ENCODE measurements at places on chromosomes 16 and 17. TPM values are rescaled to one million over a fixed set of nuclear protein-coding genes. Genes with fewer than 3 reads are reported as not detected.

Gene ZNF423
- 0.20 TPM for total RNA-seq

Gene MRM1
- total RNA-seq = 5.5 TPM

Gene ADORA2B
- 20.8 TPM for total RNA-seq

Gene SLC35G6
- not detected for total RNA-seq

Gene ABCA8
- not detected for total RNA-seq

Gene ECI1
- 37.3 TPM for total RNA-seq

Gene GPR142
- not detected for total RNA-seq

- peak; percentile 81 for DNase-seq
These were observed 19.6 kb upstream of the KANSL1 start for GRCh38 chr17:46212634-46213435.

DNA sequence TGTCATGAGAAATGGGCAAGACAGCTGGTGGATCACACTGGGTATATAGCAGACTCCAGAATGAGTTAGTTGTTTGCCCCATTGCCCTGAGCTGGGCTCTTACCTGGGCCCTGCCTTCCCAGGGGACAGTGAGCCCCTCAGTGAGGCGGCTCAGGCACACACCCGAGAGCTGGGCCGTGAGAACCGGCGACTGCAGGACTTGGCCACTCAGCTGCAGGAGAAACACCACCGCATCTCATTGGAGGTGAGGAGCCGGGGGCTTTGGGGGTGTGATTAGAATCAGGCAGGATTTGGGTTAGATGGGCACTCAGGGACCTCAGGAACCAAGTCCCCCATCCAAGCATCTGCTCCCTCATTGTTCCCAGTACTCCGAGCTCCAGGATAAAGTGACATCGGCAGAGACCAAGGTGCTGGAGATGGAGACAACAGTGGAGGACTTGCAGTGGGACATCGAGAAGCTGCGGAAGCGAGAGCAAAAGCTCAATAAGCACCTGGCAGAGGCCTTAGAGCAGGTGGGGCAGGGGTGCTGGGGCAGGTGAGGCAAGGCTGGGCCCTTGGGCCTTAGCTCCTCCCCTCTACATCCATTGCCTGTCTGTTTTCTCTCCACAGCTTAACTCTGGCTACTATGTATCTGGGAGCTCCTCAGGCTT, 2.8 kb downstream of the RNF40 start:
- DNase-seq = no peak

DNA sequence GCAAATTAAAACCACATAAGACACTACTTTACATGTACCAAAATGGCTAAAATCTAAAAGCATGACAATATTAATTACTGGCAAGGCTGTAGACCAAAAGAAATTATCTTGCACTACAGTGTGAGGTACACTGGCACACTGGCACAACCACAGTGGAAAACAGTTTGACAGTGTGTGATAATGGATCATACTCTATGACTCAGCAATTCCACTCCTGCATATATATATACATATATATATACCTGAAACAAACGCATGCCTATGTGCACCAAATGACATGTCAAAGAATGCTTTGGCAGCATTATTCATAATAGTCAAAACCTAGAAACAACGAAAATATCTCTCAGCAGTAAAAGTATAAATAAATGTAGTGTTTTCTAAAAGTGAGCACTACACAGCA, 4.6 kb upstream of the DYNLRB2 start:
- no peak for DNase-seq

GRCh38 chr16:1567988-1568387, 34.5 kb downstream of the TMEM204 start:
- DNase-seq = no peak

DNA sequence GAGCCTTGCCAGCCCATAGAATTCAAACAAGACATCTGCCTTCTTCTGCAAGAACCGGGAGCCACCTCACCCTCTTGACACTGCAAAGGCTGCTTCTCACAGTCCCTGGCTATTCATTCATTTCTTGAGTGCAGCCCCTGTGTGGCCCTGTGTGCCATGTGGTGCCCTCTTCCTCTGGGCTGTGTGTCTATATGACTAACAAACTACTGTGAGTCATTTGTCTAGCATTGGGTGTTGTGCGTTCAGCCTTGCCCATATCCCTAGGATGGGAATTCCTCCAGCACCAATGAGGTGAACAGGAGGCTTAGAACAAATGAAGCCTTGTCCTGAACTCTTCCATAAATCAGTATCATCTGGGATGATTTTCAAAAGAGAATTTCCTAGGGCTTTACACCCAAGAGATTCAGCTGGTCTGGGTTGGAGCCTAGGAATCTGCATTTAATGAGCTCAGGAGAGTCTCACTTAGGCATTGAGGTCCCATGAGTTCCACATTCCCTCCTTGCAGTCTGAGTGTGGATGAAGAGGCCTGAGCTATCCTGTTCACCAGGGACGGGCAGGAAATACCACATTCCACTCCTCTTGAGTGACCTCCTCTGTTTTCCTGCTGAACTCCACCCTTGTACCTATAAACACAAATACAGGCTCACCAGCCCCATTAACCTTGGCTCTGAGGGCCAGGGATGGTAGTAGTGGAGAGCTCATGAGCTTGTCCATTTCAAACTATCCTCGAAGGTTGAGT, 308.7 kb upstream of the N4BP1 start:
- peak; percentile 86 for DNase-seq

DNA sequence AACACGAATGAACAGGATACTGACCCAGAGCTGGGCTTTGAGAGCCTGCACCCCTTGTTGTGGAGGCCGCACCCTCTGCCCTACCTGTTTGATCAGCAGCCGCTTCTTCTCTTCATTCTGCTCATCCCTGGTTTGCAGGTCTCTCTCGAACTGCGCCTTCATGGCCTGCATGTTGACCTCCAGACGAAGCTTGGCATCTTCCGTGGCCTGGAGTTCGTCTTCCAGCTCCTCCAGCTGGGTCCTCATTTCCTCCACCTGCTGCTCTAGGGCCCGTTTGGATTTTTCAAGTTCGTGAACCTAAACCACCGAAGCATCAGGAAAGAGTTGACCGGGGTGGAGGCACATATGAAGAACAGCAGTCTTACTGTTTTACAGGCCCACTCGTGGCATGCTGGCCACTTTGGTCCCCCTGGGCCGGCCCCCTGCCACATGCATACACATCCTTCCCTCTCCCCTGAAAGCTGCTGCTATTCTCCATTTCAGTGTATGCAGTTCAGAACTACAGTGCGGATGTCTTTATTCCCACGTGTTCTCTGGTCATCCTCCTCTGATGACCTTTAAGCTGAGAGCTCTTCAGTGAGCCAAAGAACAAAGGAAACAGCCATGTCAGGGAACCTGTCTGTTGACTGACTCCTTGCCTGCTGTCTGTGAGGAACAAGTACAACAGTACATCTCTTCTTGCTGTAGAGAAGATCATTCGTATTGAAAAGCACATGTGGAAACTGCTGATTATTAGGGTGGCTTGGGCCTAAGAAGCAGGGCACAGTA, 54.8 kb downstream of the NDEL1 start:
- no peak for DNase-seq

DNA sequence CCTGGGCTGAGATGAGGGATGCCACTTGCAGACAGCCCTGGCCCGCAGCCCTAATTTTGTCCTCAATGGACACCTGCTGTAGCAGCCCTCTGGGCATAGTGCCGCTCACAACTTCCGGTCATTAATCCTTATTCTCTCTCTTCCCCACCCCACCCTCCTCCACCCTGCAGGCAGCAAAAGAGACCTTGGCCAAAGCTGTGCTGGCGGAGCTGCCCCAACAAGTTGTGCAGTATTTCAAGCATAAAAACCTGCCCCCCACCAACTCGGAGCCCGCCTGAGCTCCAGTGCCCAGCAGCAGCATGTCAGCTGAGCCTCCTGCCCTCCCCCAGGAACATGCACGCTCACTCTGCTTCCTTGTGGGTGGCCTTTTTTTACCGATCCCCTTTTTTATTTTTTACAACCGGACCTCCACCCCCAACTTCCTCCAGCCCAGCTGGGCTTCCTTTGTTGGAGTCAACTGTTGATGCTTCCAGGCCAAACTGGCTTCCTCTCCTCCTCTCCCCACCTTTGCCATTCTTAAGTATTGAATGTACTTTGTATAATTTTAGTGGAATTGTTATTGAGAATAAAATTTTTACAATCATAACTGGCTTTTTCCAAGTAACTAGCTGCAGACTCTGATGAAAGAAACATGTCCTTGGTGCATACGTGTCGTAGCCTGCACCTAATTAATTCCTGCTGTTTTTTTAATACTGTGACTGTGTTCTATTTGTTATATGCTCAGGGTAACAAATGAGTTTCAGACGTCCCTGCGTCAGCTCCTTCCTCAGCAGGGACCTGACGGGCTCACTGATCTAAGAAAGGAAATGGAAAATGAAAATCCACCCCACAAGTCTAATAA, 38.2 kb downstream of the PSME3IP1 start:
- no peak for DNase-seq

- DNase-seq = no peak
These were observed 3.9 kb upstream of the EFTUD2 start for GRCh38 chr17:44903012-44903685.

GRCh38 chr16:17571499-17572093, 100.8 kb upstream of the XYLT1 start:
- peak; percentile 34 for DNase-seq

DNA sequence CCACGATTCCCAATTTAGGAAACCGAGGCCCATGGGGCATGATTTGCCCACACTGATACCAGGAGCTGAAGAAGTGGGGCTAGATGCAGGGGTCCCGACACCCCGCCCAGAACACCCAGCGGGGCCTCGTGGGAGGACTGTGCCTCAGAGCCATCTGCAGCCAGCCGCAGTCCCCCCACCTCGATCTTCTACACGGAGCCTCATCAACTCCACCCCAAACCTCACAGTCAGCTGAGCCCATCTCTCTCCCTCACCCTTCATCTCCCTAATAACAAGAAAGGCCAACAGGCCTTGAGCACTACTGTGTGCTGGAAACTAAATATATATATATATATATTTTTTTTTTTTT, 4.2 kb downstream of the ITGAE start:
- no peak for DNase-seq

DNA sequence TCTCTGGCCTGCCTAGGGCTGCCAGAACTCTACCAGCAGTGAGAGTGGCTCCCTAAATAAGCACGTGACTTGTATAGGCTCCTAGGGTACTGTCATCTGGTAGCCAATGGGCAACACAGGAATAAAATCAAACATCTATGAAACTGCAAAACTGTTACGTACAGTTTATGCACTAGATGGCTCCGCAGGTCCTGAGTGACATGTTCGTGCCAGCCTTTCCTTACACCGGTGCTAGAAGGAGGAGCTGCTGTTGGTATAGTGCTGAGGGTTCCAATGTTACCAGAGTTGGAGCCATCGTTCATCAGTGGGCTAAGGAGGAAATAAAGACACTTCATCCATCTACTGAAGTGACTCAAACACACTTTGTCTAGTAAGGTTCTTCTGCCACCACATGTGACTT, 63.2 kb upstream of the TRAP1 start:
- peak; percentile 8 for DNase-seq

DNA sequence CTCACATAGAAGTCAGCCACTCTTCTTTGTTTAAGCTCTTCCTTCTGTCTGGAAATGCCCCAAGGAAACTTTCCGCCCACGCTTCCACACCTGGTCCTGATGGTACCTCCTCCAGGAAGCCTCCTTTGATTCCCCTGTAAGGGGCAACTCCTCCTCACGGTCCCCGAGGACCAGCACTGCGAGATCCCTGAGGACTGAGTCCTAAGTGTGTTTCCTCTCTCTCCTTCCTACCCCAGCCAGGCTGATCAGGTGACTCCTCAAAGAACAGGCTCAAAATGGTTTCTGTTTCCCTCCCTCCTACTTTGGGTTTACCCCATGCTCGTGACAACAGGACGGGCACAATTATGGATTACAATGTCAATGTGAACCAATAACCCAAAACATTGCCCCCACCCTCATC, 63.0 kb upstream of the MED9 start:
- DNase-seq = peak; percentile 62

- no peak for DNase-seq
These were observed 109.5 kb upstream of the CORO6 start for GRCh38 chr17:29732209-29732608.

GRCh38 chr16:19066988-19067348, 446 bp upstream of the COQ7 start:
- no peak for DNase-seq

- DNase-seq = peak; percentile 81
These were observed 3.2 kb upstream of the NLRP1 start for GRCh38 chr17:5587438-5588032.

DNA sequence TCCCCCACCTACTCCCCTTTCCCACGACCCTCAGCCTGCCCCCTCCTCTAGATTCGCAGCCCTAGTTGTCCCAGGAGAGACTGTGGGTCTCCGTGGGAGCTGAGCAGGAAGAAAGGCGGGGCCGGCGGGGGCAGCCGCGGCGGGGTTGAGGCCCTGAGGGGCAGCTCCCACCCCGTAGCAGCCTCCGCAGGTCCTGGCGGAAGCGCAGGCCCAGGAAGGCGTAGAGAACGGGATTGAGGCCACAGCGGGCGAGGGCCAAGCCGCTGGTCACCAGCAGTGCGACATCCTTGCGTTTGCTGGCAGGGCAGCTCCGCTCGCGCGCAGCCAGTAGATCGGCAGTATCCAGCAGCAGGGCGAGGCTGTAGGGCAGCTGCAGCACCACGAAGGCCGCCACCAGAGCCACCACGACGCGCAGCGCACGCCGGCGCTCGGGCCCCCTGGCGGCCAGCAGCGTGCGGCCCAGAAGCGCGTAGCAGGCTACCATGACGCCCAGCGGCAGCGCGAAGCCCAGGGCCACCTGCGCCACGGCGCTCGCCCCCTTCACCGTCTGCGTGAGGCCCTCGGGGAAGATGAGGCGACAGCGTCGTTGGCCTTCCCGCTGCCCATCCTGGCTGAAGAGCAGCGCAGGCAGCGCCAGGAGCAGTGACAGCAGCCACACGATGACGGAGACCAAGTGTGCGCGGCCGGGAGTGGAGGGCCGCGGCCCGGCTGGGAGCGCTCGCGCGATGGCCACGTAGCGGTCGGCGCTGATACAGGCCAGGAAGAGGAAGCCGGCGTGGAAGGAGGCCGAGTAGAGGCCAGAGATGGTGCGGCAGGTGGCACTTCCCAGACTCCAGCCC, 1.9 kb downstream of the CCR10 start:
- DNase-seq = peak; percentile 66

DNA sequence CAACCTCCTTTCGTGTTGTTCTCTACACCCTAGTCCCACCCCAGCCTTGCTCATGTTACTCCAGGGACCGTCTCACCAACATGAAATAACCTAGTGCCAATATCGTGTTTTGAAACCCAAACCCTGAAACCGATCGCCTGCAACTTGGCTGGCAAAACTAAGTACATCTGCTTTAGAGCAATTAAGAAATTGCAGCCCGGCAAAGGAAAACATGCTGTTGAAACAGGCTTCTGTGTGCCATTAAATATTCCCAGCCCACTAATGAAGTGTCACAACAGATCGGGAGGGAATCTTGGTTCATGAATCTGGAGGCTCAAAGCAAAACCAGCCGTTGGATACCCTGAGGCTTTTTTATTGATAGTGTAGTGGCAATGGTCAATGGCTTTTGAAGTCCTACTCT, 48.3 kb upstream of the GPR139 start:
- no peak for DNase-seq

GRCh38 chr17:15952048-15952532, 7.2 kb downstream of the ADORA2B start:
- DNase-seq = no peak

Measured in M059J (cell line).